ENCODE measurements at places on chromosomes 6 and 20. TPM values are rescaled to one million over a fixed set of nuclear protein-coding genes. Genes with fewer than 3 reads are reported as not detected.

Gene SNRPB2
- total RNA-seq, result 125 TPM

Gene CTAGE9
- total RNA-seq, result not detected

Gene ACTL10
- 2.9 TPM for total RNA-seq

Gene KCNK15
- not detected for total RNA-seq

Gene ACSS1
- total RNA-seq, result 34.5 TPM

All from T-helper 2 cell treated with Interferon-gamma antibody and Interleukin-4, amounts not matched to agents 100 ng/mL and 5 ng/mL, for 36 hours (primary cell).